ENCODE measurements at places on chromosomes 4 and X.

DNA sequence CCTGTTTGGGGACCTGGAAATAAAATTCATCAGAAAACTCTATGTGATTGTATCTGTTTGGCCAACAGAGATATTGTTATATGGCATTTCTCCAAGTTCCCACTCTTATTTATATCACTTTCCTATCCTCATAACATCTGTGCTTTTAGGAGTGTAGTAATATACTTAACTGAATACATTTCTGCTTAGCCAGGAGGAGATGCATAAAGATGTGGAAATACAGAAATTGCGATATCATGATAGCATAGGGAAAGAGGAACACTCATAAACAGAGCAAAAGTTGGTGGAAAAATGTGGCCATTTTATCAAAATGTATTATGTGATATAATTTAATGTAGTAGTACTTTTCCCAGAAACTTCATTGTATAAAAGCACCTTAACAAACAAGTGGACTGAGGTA lies 46.1 kb upstream of the TSPAN7 start:
- DNase-seq = no peak

- no peak for DNase-seq
Measured at GRCh38 chr4:134320048-134320447, 118.5 kb upstream of the PABPC4L start.

DNA sequence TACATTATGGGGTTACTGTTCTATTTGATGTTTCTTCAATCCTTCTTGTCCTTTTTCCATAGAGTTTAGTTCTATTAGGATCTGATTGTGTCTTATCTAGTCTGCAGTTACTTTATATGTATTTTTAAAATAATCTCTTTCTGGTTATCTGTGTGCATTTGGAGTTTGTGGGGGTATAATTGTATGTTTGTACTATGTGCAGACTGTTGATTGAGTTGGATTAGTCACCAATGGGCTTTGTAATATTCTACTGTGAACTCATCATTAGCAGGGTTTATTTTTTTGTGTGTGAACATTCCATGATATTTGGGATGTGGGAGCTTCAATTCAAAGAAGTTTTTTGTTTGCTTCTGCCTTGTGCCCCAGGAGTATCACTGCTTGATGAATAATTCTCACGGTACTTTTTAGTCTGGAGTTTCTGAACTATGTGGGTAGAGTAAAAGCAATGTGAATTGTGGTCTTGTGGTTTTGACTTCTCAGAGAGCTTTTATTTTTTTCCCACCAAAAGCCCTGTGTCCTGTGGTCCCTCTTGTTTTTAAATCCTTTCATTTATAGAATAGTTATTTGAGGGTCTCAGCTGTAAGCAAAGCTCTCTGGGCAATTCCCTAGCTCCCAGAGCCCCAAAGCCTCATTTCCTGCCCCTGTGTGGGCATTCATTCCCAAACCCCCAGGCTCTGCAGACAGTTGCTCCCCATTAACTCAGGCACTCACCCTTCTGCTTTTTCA lies 127.8 kb downstream of the PHKA2 start:
- no peak for DNase-seq

- no peak for DNase-seq
Measured at GRCh38 chr4:16263056-16263455, 36.8 kb upstream of the TAPT1 start.
